ENCODE measurements at places on chromosomes 2 and 18. TPM values are rescaled to one million over a fixed set of nuclear protein-coding genes. Genes with fewer than 3 reads are reported as not detected.

GRCh38 chr2:129906861-129907235, 72.6 kb upstream of the RAB6C start:
- H3K4me1 ChIP-seq, result no peaks in the 10 kb centered on the region
- no peaks in the 10 kb centered on the region for H3K27me3 ChIP-seq
- no peaks in the 10 kb centered on the region for H3K36me3 ChIP-seq
- H3K27ac ChIP-seq, result no peak overlapping the region
- H3K4me3 ChIP-seq, result no peak overlapping the region
- DNase-seq, result no peak

GRCh38 chr18:3071676-3072075, 58.7 kb upstream of the LPIN2 start:
- no peak overlapping the region for H3K27ac ChIP-seq
- no peaks in the 10 kb centered on the region for H3K27me3 ChIP-seq
- DNase-seq, result no peak
- H3K4me3 ChIP-seq, result no peak overlapping the region

DNA sequence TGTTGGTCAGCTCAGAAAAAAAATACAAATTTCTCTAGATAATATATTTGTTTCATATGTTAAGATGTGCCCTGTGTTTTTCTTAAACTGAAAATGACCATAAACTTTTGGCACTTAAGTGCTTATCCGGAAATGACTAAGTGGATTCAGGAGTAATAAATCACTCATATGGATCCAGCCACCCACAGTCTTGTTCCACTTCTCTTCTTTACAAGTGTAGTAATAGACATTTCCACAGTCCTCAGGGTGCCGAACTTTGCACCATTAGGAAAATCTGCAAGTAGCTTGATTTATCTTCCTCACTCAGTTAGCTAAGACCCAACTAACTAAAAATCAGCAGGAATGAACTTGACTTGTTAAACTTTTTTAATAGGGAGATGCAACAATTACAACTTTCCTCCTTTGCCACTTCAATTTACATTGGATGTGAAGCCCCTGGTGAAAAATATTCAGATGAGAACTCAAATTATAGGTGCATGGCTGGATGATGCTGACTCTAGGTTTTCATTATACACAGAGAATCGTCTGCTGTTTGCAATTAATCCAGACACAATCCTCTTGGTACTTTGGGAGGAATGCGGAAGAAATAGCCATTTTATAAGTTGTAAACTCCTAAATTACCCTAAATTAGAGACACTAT, 322.5 kb downstream of the ARHGAP15 start:
- no peak overlapping the region for H3K27ac ChIP-seq
- no peaks in the 10 kb centered on the region for H3K27me3 ChIP-seq
- H3K36me3 ChIP-seq, result no peaks in the 10 kb centered on the region
- H3K4me3 ChIP-seq, result no peak overlapping the region
- DNase-seq, result no peak
- H3K4me1 ChIP-seq, result no peaks in the 10 kb centered on the region

DNA sequence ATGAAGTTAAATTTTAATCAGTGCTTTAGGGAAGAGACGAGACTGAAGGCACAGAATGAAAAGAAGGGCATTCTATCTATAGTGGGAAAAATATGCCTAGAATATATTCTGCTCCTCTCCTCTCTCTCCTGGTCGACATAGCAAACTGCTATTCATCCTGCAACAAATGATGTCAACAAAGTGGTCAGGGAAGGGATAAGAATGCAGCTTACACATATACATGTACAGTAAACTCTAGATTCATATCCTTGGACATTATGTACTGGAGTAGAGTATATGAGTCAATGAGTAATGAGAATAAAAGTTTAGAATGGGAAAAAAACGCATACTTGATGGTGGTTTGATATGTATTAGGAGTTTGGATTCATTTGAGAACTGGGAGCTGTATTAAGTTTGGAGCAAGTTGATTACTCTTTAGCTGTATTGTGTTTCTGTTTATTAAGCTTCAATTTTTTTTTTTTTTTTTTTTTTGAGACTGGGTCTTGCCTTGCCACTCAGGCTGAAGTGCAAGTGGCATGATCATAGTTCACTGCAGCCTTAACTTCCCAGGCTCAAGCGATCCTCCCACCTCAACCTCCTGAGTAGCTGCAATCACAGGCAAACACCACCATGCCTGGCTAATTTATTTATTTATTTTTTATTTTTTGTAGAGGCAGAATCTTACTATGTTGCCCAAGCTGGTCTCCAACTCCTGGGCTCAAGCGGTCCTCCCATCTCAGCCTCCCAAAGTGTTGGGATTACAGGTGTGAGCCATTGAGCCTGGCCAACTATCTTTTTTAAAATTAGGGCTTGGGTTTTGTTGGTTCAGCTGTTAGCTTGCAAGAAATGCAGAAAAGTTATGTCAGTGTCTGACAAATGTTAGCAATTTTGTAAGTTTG, 53.8 kb downstream of the STAT1 start:
- no peak overlapping the region for H3K4me3 ChIP-seq
- H3K27me3 ChIP-seq, result no peaks in the 10 kb centered on the region
- H3K4me1 ChIP-seq, result no peaks in the 10 kb centered on the region
- no peak overlapping the region for H3K27ac ChIP-seq
- DNase-seq, result no peak

DNA sequence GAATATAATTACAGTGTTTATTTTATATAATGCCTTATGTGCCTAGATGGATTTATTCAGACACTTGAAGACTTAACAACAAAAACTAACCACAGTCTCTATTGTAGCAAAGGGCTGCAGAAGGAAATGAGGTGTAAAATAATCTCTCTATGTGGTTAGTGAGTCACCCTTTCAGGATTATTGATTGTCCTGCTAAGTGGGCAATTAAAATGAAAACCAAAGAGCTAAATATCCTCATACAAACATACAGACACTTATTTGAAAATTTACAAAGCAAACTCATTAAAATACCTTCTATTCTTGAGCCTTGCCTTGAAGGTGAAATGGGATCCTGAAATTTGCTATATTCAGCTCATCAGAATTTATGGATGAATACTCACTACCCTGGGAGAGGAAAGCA, 27.7 kb upstream of the DCC start:
- DNase-seq, result no peak
- H3K27me3 ChIP-seq, result no peaks in the 10 kb centered on the region
- no peak overlapping the region for H3K4me3 ChIP-seq
- no peak overlapping the region for H3K27ac ChIP-seq
- no peaks in the 10 kb centered on the region for H3K36me3 ChIP-seq

GRCh38 chr2:233476651-233477547, 89.7 kb downstream of the USP40 start:
- no peak overlapping the region for H3K4me3 ChIP-seq
- DNase-seq, result no peak
- no peak overlapping the region for H3K27ac ChIP-seq
- no peaks in the 10 kb centered on the region for H3K4me1 ChIP-seq

DNA sequence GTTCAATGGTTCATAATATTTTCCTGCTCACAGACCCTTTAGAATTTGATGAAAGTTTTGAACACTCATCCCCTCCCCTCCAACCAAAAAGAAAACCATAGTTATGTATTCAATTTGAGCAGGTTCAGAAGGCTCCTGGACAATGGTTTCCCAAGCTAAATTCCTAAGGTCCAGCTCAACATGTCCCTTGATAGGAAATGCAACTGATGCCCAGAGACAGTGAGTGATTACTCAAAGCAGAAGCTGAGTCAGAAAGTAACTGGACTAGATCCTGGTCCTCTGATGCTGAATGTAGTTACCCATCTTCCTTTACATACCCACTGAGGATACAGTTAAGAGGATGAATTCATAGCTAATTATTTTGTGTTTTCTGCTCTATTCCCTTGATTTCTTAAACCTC, 218.9 kb upstream of the NCKAP5 start:
- H3K4me3 ChIP-seq, result no peak overlapping the region
- H3K36me3 ChIP-seq, result no peaks in the 10 kb centered on the region
- no peak overlapping the region for H3K27ac ChIP-seq

DNA sequence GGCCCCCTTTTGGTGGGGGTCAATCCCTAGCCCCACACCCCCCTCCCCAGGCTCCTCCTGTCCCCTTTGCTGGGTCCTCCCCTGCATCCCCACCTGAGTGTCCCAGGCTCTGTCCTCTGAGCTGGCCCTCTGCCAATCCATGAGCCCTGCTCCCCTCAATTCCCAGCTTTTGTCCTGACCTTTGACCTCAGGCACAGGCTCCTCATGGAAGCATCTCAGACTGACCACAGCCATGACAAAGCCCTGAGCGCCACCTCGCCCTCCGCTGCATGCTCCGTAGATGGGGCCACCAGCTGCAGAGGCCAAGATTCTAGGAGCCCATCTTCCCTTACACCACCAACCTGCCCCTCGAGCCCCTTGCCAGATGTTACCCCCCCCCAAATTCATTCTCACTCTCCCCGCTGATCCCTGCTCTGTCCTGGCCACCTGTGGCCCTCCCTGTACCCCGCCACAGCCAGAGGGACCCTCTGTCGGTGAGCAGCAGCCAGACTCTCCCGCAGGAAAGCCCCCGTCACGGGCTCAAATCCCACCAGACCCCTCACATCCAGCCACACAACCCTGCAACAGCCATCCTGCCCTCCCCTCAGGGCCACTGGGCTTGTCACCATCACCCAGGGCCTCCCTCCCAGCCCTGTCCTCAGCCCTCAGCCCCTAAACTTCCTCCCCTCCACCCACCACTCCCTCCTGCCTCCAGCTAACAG, 206.0 kb downstream of the MGAT5 start:
- H3K27me3 ChIP-seq, result no peaks in the 10 kb centered on the region
- no peak overlapping the region for H3K4me3 ChIP-seq
- H3K27ac ChIP-seq, result no peak overlapping the region
- DNase-seq, result no peak

DNA sequence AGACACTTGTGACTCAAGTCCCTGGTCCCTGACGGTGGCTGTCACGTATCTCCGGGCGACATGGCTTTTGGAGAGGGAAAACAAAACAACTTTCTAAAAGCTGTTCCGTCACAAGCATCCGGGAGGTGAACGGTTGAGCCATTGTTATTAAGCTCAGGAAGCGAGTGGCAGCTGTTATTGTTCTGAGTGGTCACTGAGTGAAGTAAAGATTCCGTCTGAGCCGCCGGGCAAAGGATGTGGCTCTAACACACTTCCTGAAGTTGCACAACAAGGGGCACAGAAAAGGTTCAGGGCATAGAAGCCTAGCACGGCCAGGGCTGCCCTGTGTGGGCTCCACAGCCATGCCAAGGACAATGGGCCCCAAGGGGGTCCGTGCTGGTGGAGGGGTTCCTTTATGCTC, 24.3 kb downstream of the INPP5D start:
- H3K27ac ChIP-seq, result no peak overlapping the region
- no peak overlapping the region for H3K4me3 ChIP-seq
- H3K27me3 ChIP-seq, result no peaks in the 10 kb centered on the region
- no peaks in the 10 kb centered on the region for H3K4me1 ChIP-seq
- no peaks in the 10 kb centered on the region for H3K36me3 ChIP-seq

DNA sequence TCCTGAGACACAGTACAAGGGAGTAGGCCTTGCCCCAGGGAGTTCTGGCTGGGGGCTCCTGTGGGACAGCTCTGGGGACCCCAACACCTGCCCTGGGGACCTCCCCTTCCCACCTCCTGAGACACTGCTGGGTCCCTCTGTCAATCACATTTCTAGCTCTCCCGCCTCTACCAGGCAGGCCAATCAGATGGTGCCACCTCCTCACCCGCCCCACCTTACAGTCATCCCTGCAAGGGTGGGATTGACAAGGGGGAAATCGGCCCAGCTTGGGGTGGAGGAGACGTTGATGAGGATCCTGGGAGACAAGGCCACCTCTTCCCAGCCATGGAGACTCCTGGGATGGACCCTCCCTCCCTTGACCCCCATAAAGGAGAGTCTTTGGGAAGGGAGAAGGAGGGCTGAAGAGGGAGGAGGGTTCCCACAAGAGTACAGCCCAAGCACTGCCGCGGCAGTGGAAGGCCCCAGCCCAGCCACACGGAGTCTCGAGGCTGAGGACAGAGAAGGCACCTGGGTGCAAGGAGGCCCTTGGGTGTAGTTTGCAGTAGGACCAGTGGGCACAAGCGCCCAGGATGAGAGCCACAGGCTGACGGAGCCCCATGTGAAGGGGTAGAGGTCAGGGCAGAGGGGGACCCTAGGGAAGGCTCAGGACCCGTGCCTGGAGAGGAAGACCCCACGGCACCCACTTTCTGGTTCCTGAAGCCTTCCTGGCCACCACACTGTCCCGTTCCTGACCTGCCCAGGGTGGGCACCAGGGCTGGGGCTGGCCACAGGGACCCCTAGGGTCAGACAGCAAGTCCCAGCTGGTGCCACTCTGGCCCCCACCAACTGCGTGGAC, 109.9 kb upstream of the OTOS start:
- H3K4me1 ChIP-seq, result peaks cover 19% of the 10 kb centered on the region
- no peaks in the 10 kb centered on the region for H3K36me3 ChIP-seq
- DNase-seq, result peak; percentile 45
- no peak overlapping the region for H3K4me3 ChIP-seq

GRCh38 chr2:8819948-8820347, 17.5 kb downstream of the KIDINS220 start:
- H3K27me3 ChIP-seq, result no peaks in the 10 kb centered on the region
- no peak overlapping the region for H3K27ac ChIP-seq
- H3K4me1 ChIP-seq, result peaks cover 8% of the 10 kb centered on the region
- H3K4me3 ChIP-seq, result no peak overlapping the region

DNA sequence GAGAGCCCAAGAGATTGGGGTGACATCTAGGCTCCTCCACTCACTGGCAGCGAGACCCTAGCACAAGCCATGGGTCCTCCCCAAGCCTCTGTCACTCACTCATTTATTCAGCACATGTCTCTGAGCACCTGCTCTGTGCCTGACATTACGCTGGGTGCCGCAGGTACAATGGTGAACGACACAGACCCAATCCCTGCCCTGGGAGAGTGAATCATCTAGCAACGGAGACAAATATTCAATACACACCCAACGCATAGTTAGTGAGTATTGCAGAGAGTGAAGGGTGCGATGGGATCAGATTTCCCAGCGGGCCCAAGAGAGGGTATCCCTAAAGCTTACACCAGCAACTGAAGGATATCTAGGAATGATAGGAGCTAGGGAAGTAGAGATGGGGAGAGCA, 45.5 kb downstream of the ZFP36L2 start:
- DNase-seq, result no peak
- H3K27ac ChIP-seq, result no peak overlapping the region
- H3K4me1 ChIP-seq, result peaks cover 8% of the 10 kb centered on the region
- H3K36me3 ChIP-seq, result no peaks in the 10 kb centered on the region
- H3K4me3 ChIP-seq, result no peak overlapping the region
- no peaks in the 10 kb centered on the region for H3K27me3 ChIP-seq

- H3K4me1 ChIP-seq, result no peaks in the 10 kb centered on the region
- no peaks in the 10 kb centered on the region for H3K36me3 ChIP-seq
- DNase-seq, result no peak
- no peak overlapping the region for H3K27ac ChIP-seq
- no peak overlapping the region for H3K4me3 ChIP-seq
- no peaks in the 10 kb centered on the region for H3K27me3 ChIP-seq
Observed at GRCh38 chr2:4745056-4745991, 946.9 kb upstream of the SOX11 start.

ARHGAP25 gene
- 9.4 TPM for total RNA-seq

L3MBTL4 gene
- total RNA-seq, result 14.5 TPM

NOSTRIN gene
- total RNA-seq, result 12.8 TPM

CLEC4F gene
- 0.46 TPM for total RNA-seq

REG1B gene
- total RNA-seq, result 1.7 TPM

REG3A gene
- total RNA-seq, result not detected

GCFC2 gene
- total RNA-seq, result 40.5 TPM

SCYGR4 gene
- not detected for total RNA-seq

Measured in ovary (tissue), 10 donors.